ENCODE measurements at places on chromosomes 7 and 10.

DNA sequence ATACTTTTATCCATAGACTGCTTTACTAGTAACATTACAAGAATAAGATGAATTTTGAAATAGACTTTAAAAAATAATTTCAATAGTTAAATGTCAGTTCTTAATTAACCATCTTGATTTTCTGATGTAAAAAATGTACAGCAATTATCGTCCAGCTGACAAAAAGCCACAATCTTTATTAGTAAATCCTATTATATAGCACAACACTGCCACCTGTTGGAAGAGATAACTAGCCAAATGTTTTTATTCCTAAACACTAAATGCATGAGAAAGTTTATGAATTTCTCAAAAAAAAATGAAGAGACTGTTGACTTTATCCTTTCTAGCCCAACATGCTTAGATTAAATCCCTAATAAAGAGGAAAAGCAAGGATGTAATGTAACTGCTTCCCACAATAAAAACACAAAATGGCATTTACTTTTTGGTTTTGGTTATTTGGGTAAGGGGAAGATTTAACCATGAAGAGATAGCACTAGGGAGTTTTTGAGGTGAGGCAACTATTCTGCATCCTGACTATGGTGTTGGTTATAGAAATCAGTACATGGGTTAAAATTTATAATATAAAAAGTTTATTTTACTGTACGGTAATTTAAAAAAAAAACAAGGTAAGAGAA lies 8.0 kb downstream of the COA1 start:
- DNase-seq = no peak

DNA sequence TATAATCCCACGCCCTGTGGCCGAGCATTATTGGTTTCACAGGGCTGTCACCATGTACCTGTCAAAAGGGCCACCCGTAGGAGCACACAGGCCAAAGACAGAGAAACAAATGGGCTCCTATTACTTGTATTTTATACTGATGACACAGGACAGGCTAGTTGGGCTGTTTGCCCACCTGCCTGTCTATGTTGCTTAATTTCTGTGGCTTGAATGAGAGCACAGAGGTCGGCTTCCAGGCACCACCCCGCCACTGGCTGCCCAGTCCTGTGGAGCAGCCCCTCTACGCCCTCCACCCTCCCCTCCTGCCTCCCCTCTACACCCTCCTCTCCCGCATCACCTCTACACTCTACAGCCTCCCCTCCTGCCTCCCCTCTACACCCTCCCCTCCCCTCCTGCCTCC lies 652.9 kb downstream of the SDK1 start:
- DNase-seq = no peak

- DNase-seq = no peak
Observed at GRCh38 chr7:37956791-37957190, 36.4 kb downstream of the EPDR1 start.

GRCh38 chr7:131803816-131804215 lies 247.4 kb upstream of the PODXL start:
- DNase-seq = no peak

- no peak for DNase-seq
Observed at GRCh38 chr10:125001313-125002046, 59.6 kb downstream of the ZRANB1 start.

GRCh38 chr7:31114593-31115343 lies 62.7 kb downstream of the ADCYAP1R1 start:
- no peak for DNase-seq

DNA sequence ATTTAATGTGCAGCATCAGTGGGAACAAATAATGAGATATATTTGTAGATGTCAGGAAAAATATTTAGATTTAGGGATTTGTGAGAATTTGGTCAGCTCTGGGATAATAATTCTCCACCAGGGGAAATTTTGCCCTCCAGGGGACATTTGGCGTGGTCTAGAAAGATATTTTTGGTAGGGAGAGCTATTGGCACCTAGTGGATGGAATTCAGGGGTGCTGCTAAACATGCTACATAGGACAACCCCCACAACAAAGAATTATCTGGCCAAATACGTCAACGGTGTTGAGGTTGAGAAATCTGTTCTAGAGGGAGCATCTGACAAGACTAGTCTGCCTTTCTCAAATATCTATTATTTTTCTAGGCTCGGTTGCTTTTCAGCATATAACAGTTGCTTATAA lies 2.1 kb downstream of the ADK start:
- DNase-seq = no peak

DNA sequence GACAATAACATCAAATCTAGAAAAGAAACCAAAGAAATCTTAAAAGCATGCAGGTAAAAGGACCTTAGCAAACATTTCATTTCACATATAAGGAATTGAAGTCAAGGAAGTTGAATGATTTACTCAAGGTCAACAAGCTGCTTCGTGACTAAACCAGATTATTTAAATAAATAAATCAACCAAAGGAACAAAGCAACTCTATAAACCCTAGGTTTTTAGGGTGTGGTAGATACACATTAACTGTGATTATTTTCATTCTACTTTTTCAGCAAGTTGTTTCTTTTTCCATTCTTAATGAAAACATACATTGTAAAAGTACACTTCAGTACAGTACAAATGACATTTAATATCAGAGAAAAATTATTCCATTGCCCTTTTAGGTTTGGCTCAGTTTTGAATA lies 382.0 kb upstream of the STEAP1 start:
- DNase-seq = no peak

DNA sequence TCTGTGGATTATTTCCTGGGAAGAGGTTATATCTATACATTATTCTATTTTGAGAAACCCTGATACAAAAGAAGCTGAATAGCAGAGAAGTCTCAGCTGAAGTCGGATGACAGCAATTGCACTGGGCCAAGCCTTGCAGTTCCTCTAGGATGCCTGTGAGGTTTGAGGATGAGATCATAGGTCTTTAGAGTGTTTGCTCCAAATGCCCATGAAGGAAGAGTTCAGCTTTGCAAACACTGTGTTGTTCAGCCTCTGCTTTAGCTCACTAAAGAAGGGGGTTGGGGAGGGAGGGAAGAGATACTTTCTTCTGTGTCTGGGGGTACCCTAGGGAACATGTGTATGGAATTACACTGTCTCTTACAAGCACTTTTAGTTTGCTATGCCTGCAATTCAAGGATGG lies 282.5 kb upstream of the NRP1 start:
- DNase-seq = no peak

GRCh38 chr7:54778696-54779540 lies 19.9 kb upstream of the SEC61G start:
- no peak for DNase-seq

GRCh38 chr7:1698951-1699350 lies 28.9 kb downstream of the ELFN1 start:
- DNase-seq = no peak

GRCh38 chr10:7551950-7552716 lies 114.6 kb downstream of the ITIH5 start:
- DNase-seq = no peak

- no peak for DNase-seq
Observed at GRCh38 chr10:46549171-46550075, 7.0 kb downstream of the GPRIN2 start.

- no peak for DNase-seq
Observed at GRCh38 chr7:88927-89231, 103.5 kb upstream of the FAM20C start.

DNA sequence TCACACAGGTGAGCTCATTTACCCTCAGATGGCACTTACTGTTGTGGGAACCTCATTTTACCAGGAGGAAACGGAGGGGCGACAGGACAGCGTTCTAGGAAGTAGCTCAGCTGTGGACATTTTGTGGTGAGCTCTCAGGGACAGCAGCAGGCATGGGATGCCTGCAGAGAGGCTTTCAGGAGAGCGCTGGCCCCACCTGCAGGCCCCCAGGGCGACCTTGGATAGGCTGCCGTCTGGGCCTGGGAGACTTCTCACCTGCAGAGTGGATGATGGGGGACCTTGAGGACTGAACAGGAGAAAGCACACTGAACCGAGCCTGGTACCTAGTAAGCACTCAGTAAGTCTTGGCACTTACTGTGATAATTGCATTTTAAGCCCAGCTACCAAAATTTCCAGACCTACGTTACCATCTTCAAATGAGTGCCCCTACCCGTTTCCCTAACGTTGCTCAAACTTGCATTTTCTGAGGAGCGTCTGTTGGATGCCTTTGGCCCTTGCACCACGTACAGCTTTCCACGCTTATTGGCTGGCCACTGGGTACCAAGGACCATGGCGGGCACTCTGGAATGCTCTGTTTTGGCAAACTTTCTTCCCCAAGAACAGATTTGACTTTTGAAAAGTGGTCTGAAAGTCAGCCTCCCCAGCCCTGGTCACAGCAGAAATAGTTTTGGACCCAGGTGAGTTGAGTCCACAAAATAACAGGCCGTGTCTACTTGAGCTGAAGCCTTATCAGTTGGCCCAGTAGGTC lies 223.4 kb downstream of the EBF3 start:
- DNase-seq = no peak

DNA sequence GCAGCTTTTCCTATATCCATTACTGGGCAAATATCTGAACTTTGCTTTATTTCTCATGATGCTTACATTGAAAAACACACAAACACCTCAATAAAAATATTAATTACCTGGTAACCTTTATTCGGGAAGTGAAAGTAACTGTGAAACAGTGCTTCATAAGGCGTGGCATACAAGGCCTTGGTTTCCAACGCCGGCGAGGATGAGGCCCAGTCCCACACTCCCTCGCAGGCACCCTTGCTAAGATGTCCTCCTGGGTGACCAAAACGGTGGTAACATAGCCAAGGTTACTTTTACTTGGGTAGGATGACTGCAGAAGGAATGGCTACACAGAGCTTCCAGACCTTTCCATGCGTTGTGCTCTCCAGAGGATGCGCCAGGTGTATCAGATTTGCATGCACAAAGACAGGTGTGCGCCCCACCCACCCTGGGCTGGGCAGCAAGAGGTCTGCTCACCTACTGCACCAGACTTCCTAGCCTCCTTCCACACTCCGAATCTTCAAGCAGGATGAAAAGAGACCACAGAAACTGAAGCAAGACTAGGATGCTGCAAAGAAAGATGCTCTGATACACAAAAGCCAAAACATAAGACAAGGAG lies 13.3 kb upstream of the DAGLB start:
- DNase-seq = no peak

GRCh38 chr7:111138586-111138985 lies 47.7 kb downstream of the LRRN3 start:
- DNase-seq = no peak

DNA sequence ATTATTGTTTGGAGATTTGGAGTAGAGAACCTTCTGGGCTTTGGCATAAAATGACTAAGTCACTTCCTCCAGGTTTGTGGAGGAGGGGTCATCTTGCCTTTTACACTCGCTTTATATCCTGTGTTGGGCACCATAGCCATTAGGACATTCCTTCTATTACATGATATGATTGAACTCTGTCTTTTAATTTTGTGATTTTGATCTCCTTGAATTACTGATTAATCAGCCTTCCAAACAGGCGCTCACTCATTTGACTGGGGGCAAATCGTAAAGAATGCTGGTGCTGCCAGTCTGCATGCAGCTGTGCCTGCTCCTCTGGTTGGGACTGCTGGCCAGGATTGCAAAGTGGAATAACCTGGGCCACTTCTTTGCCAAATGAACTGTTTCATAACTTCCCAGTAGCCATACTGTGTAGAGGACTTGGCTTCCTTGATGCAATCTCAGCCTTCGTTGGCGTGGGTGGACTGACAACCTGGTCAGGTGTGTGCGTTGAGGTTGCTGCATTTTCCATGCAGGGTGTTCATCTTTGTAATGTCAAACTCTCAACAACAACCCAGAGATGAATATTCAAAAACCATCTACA lies 65.9 kb upstream of the RAB11FIP2 start:
- DNase-seq = no peak

GRCh38 chr10:128897401-128898129 lies 569.5 kb upstream of the MGMT start:
- no peak for DNase-seq

GRCh38 chr7:123652406-123652805 lies 3.3 kb upstream of the LMOD2 start:
- no peak for DNase-seq

- DNase-seq = no peak
Observed at GRCh38 chr7:108204281-108204796, 74.2 kb upstream of the LAMB4 start.

DNA sequence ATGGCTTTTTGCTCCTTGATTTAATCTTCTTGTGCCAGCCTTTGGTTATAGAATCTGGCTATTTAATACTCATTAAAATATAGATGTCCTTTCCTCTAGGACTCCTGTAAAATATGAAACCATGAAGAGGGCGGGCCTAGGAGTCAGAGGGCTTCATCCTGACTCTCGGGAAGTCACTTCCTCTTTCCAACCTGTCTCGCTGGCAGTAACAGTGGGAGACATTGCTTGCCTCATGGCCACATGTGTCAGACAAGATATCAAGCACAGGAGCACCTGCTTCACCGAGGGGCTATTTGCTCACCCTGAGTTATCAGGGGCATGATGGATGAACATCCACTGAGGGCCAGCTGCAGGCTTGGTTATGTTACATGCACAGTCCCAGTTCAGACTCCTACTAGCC lies 31.0 kb downstream of the SLIT1 start:
- DNase-seq = no peak

- no peak for DNase-seq
Observed at GRCh38 chr10:72162978-72163377, 52.8 kb upstream of the ANAPC16 start.

DNA sequence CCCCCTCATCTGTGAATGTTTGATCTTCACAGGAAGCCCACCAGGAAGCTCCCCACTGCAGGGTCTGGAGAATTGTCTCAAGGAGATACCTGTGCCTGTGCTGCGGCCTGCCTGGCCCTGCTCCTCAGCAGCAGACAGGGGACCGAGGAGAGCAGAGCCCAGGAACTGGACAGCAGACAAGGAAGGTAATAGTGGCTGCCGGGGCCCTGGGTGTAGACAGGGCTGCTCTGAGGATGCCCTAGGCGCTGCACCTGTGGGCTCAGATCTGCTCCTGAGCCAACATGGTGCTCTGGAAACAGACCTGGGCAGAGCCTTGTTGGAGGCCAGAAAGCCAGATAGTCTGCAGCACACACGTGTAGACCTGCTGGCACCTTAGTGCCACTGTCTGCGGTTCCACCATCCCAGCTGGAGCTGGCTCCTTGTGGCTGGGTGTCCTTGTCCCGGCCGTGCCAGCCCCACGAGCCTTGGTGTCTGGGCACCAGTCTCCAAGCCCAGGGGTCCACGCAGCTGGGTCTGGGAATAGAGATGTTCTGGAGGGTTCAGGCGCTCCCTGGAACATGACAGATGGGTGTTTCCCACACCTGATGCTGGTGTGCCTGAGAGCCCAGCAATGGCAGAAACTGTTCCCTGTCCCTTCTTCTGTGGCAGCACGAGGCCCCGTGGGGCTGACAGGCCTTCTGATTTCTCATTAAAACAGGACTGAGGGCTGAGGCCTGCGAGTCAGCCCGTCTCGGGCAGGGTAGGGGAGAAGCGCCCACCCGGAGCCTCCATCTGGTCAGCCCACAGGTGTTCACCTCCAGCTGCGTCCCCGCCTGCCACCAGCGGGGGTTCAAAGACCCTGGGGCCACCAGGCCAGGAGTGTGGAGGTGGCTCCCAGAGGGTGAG lies 44.7 kb downstream of the ZNF467 start:
- no peak for DNase-seq

DNA sequence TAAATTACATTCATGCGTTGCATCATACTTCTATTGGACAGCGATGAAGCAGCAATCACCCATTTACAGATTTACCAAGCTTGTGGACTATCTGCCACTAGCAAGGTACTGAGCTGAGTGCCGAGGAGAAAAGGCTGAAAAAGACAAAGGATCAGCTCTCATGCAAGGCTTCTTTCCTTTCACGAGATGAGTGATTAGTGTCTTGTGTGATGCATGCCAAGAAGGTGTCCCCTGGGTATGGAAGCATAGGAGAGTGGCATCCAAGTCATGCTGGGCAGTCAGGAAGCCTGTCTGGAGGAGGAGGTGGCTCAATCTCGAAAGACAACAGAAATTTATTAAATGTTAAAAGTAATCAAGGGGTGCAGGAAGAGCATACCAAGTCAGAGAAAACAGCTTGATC lies 40.9 kb downstream of the ACSM6 start:
- DNase-seq = no peak
